Activated naive CD4-positive, alpha-beta T cell (primary cell): ENCODE measurements at places on chromosomes 4 and X.

GRCh38 chr4:78222575-78223186 lies 165.6 kb downstream of the FRAS1 start:
- no peak for DNase-seq

GRCh38 chrX:123424546-123424945 lies 240.5 kb downstream of the GRIA3 start:
- DNase-seq, result no peak

GRCh38 chrX:115174548-115174947 lies 14.7 kb upstream of the RBMXL3 start:
- no peak for DNase-seq

GRCh38 chr4:99506781-99507180 lies 4.0 kb upstream of the C4orf17 start:
- DNase-seq, result no peak
